ENCODE measurements at places on chromosomes 2 and 18.

DNA sequence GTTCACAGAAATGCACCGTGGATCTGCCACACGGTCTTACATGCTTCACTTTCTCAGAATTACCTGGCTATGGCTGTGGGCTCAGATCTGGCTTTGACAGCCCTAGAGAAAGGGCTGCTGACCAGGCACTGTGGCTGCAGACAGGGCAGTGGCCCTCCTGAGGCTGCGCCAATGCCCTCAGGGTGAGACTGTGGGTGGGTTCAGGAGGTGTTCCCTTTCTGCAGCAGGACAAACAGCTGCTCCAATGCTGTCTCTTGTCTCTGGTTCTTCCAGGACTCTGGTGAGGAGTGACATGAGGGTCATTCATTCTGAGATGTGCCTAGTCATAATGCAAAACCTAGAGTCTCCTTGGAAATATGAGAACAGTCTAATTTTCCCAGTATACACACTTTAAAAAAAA is 90.5 kb upstream of the SMIM21 start:
- no peak for DNase-seq

DNA sequence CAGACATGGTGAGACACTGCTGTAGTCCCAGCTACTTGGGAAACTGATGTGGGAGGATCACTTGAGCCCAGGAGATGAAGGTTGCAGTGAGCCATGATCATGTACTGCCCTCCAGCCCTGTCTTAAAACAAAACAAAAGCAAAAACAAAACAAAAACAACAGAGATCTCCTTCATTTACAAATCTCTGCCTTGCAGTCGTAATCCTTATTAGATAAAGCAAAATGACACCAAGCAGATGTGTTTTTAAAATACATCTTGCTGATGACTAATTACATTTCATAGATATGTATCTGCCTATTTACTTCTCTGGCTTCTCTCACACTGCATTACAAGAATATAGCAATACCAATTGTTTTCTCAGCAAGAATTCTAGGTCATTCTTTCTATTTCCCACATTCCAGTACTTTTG is 22.8 kb downstream of the NFE2L2 start:
- DNase-seq, result no peak

- DNase-seq, result no peak
These were observed 34.6 kb upstream of the MAL start for GRCh38 chr2:94990956-94991355.

DNA sequence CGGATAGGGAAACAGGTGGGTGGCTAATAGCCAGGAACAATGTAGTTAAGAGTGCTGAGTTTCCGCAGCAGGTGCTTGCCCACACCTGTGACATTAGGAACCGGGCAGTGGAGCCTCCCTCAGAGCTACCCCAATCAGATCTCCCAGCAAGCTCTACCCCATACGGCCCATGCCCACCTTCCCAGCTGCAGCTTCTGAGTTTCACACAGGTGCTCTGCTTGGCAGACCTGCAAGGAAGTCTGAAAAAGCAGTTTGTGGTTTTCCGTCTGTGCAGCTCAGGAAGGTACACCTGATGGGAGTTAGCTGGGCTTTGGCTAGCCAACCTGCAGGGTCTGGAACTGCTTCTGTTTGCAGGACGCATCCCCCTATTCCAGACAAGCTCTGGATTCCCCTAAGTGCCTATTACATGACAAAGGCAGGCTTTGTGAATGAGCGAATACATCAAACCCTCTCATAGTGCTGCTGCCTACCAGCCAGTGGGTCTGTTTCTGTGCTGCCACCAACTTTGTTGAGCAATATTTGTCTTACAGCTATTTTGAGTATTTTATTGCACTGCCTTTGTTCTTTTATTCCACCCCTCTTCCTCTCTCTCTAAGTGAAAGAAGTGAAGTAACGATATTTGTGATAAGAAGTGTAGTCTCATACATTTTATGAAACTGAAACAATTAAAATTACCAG is 24.7 kb upstream of the CEP68 start:
- DNase-seq, result no peak

- DNase-seq, result no peak
These were observed 30.3 kb downstream of the WDSUB1 start for GRCh38 chr2:159256159-159256558.

DNA sequence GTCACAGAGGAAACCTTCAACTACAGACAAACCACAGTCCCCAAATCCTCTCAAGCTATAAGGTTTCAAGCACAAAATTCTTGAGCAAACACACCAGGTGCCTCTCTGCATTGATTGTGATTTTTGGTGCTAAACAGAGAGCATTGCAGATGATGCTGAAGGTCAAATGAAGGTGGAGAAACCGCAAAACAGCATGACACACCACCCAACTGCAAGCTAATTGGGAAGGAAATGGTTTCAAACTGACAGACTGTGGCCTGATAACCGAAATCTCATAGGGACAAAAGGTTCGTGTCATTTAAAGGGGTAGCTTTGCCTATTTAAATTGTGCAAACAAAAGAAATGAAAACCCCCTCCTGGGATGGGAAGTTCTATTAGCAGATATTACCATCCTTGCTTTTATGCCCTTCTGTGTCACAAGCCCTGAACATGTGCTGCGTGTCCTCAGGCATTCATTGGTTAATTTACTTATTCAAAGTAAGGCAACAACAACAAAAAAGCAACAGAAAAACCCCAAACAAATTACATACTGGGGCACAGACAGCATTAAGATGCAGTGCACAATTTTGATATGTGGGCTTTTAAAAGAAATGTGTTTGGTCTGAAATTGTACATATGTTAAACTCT is 154.9 kb downstream of the AQP4 start:
- DNase-seq, result no peak
